ENCODE measurements at places on chromosomes 3 and 15.

DNA sequence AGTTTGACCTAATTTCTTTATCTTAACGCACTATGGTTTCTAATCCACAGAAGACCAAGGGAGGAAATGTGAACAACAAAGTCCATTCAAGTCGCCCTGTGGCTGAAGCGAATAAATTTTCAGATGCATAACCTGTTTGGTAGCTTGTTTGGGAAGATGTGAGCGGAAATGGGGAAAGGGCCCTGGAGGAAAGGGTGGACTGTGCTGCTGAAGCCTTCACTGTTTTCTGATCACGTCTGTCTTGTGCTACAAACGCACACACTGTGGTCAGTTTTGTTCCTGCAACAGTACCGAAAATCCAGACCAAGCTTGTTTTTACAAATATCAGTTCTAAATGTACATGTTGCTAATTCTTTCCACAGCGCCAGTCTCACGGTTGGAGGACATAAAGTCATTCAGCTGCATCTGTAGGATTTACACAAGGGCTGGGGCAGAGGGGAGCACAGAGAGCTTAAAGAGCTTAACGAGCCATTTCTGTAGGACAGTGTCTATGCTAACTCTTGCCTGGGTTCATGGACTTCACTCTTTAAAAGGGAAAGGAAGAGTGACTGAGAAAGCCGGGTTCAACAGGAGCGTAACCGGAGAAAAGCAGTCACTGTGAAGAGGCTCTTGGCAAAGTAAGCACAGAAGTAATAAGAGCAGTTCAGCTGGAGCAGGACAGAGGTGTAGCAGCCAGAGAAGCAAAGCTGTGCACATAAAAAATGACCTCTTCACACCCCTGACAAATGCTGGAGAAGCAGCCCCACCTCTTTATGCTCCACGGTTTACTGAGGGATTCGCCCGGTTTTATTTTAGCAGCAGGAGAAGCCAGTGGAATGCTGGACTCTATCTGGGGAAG is 66.6 kb downstream of the USF3 start:
- DNase-seq: no peak

- DNase-seq: no peak
These were observed 9.2 kb downstream of the FYCO1 start for GRCh38 chr3:45986303-45986982.

- DNase-seq: no peak
These were observed 3.0 kb upstream of the PPP1R2 start for GRCh38 chr3:195546130-195546560.

DNA sequence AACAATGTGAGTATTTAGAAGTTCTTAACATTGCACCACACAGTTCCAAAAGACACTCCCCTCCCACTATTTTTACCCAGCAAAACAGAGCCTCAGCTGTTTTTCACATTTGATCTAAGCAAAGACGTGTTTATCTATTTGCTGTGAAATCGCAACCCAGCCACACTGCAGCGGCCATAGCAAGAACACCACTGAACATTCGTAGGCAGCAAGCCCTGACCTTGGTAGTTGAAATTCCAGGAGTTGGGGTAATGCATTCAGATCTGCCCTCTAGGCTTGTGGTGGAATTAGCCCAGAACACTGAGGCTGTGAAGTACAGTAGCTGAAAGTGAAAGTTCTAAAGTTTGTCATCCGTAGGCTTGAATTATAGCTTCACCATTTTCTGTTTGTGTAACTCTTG is 17.1 kb upstream of the SLC24A5 start:
- no peak for DNase-seq

DNA sequence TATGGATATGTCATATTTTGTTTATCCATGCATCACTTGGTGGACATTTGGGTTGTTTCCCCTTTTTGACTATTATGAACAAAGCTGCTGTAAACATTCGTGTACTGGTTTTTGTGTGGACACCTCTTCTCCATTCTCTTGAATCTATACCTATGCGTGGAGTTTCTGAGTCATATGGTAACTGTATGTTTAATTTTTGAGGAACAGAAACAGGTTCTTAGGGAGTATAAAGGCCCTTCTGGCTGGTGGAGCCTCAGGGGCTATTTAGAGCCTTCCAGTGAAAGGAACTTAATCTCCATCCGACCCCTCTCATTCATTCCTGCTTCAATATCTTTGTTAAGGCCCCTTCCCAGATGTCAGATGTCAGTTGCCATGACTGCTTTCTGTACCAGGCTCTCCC is 14.1 kb upstream of the CTXND1 start:
- no peak for DNase-seq

DNA sequence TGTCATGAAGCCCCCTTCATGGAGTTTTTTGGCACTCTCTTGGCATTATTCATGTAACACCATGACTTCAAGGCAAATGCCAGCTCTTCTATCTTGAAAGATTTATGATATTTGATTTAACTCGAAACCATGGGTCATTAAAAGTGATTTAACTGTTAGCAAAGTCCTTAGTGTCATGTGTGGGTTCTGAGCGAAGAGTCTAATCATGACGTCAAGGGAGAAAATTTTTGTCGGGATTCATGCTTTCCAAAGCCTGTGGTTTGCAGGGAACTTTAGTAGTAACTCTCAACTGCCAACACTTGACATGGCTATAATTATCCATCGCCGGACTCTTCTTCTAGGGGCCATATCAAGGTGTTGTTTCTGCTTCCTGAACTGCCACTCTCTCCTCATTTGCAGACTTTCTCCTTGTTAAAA is 11.5 kb downstream of the GXYLT2 start:
- DNase-seq: no peak

- DNase-seq: no peak
These were observed 283.2 kb upstream of the LMCD1 start for GRCh38 chr3:8218353-8218940.

DNA sequence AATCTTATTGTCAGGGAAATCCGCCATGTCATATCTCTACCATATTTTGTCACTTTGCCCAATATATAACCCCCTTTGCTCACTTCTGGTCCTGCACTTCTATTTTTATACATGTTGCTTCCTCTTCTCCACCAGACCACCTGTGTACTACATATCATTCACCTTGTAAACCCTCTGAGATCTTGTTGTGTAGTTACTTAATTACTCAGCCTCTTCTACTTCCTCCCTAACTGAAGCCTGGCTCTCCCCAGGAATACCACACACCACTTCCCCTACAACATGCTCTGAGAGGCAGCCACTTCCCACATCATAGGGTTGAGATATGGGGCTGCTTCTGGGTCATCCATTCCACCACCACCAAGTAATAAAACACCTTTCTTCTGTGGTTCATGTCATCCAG is 10.0 kb downstream of the HEXA start:
- DNase-seq: no peak

DNA sequence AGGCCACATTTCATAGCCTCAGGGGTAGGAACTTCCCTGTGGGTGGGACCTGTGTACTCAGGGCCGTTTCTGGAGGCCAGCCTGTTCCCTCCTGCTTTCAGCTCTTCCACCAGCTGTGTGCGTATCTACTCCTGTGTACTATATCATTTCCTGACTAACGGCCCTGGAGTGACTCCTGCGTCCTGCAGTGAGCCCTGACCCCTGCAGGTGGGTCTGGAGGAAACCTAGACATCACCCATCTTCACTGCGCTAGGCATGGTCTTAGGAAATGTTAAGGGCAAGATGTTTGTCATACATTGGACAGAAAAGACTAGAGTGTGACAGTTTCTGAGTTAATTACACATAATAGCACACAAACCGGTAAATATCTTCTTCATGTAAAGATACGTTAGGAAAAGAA is 297.3 kb downstream of the GABRB3 start:
- no peak for DNase-seq

DNA sequence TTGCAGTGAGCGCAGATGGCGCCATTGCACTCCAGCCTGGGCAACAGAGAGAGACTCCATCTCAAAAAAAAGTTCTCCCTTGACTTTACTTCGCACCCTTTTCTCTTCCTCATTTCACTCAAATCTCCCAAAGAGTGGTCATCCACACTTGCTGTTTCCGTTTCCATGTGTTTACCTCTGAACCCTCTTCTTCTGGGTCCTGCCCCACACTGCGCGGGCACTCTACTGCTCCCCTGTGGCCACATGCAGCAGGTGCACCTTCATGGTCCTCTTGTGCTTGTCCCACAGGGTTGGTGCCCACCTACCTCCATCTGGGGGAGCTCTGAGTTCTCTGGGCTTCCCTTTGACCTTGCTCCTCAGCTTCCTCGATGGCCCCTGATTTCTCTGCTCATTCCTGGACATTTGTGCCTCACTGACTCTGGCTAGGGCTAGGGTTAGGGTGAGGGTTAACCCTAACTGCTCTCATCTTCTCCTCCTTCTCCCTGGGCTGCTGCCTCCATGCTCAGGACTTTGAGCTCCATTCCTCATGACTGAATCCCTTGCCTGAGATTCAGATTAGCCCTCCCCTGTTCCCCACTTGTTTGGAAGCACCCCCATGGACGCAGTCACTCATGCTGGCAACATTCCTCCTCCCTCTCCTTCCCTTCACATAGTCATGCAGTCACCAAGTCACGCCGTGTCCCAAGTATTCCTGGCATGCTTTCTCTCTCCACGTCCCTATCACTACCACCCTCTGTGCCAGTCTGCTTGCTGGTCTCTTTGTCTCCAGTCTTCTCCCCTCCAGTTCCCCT is 26.6 kb upstream of the KY start:
- DNase-seq: no peak

DNA sequence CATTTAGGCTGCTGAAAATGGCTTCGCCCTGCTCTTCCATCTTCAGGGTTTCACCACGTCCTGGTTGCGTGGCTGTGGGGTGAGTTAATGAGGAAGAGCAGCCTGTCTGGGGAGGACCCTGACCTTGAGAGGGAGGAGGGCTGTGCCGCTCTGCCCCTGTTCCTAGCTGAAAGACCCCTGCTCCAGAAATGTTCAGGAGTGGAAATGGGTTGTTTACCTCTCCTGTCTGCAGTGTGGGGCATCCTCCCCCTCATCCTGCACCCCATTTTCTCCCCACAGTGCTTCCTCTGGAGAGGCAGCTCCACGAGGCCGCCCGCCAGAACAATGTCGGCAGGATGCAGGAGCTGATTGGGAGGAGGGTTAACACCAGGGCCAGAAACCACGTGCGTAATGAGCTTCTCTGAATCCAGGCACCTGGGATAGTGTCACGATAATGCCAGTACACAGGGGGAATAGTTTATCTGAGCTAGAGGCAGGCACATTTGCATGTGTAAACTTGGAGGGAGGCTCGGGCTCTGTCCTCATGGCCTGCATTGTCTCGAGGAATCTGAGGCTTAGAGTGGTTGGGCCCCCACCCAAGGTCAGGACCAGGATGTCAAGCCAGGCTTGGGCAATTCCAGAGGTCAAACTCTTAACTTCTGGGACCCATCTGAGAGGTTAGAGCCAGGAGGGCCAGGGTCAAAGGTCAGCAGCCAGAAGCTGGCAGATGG is 4.0 kb downstream of the ANKDD1A start:
- DNase-seq: no peak

- DNase-seq: no peak
These were observed 9.9 kb downstream of the FILIP1L start for GRCh38 chr3:100104442-100104798.

GRCh38 chr3:195236801-195237570 is 34.0 kb downstream of the XXYLT1 start:
- DNase-seq: no peak

GRCh38 chr3:188627652-188628051 is 473.7 kb downstream of the LPP start:
- no peak for DNase-seq

DNA sequence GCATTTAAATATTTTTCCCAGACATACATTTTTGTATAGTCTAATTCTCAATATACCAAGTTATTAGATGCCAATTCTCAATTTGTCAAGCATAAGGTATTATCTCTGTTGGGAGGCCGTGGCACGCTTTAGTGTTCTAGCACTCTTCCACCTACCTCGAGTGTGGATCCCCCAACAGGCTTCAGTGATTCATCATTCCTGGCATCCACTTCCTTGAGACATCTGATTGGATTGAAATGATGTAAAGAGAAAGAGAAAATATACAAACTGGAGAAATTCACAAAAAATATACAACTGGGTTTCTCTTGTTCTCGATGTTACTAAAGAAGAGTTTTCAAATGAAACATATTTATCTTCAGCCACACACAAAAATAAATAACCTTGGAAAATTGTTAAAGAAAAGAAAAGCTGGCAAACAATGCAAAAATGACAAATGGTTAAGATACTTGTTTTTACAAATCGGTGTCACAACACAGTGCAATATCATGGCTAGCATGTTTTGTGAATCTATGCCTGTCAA is 218.0 kb upstream of the CDIN1 start:
- DNase-seq: no peak

GRCh38 chr15:74505837-74506514 is 35.0 kb upstream of the ARID3B start:
- DNase-seq: no peak

GRCh38 chr3:168933614-168934013 is 729.9 kb downstream of the MECOM start:
- DNase-seq: no peak

GRCh38 chr3:88093266-88093665 is 34.2 kb downstream of the ZNF654 start:
- DNase-seq: no peak

DNA sequence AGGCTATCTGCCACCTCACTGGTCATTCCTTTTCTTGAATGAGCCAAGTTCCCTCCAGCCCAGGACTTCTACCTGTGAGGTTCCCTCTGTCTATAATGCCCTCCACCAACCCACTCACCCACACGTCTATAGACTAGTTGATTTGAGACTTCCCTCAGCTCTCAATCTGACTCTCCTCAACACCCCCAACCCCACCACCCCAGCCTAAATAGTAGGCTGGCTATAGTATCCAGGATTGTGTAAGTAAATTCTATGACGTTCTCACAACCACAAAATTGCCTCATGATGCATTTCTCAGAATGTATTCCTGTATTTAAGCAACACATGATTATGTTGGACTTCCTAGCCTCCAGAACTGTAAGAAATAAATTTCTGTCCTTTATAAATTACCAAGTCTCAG is 2.2 kb downstream of the PLSCR1 start:
- no peak for DNase-seq

DNA sequence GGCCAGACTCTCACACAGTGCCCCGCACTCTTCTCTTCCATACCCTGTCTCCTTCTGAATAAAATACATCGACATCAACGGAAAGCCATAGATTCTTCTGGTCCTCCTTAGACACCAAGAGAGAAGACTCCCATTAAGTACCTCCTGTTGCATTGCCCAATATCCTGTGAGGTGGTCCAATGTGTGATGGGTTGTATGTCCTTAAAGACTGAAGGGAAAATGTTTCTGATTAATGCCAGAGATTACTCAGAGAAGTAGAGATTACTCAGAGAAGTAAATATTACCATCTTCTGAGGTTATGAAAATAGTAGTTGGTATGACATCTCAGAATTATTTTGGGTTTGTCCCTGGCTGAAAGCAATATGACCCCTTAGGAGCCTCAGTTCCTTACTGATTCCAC is 60.8 kb upstream of the GALNT15 start:
- no peak for DNase-seq

DNA sequence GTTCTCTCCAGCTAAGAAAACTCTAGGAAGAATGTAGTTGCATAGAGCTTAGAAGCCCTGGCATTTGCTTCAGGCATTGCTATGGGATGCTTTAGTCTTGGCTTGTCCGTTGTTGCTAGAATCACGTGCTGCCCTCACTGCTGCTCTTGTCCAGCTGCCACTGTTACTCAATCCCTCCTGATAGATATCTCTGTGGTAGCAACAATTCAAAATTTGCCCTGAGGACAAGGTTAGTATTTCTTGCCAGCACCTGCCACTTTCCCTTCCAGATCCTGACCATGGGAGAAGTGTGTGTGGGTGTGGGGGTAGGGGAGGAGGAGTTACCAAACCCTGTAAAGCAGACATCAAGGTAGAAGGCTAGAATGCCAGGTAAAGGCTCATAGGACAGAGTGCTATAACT is 113.8 kb downstream of the PPM1L start:
- no peak for DNase-seq

- DNase-seq: no peak
These were observed 40.1 kb upstream of the CFAP161 start for GRCh38 chr15:81093961-81094360.

GRCh38 chr15:77901251-77901881 is 176.1 kb downstream of the TBC1D2B start:
- peak; percentile 85 for DNase-seq
